CD4-positive, alpha-beta memory T cell (primary cell): ENCODE measurements at places on chromosomes 5 and 9. TPM values are rescaled to one million over a fixed set of nuclear protein-coding genes. Genes with fewer than 3 reads are reported as not detected.

- no peak for DNase-seq
These were observed 93.9 kb downstream of the GHR start for GRCh38 chr5:42517164-42517563.

GRCh38 chr5:141908796-141909195, 14.9 kb upstream of the DELE1 start:
- no peak for DNase-seq

DNA sequence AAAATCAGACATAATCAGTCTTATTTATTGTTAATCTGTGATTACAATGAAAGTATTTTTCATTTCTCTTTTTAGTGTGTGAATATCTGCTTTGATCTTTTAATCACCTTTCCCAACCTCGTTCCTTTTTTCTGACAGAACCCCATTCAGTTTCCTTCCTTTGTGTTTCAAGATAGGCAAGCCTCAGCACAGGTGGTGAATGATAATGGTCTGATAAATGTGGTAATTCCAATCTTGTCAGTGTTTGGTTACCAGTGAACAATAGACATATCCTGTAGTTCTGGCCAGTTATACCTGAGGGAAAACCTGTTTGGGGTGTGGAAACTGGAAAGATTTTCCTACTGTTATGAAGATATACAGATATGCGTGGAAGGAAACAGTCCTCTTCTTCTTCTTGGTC, 13.5 kb downstream of the STX17 start:
- no peak for DNase-seq

GRCh38 chr9:70893580-70894122, 227.8 kb downstream of the TRPM3 start:
- no peak for DNase-seq

- DNase-seq = no peak
These were observed 15.7 kb upstream of the CXCL14 start for GRCh38 chr5:135594416-135594960.

DNA sequence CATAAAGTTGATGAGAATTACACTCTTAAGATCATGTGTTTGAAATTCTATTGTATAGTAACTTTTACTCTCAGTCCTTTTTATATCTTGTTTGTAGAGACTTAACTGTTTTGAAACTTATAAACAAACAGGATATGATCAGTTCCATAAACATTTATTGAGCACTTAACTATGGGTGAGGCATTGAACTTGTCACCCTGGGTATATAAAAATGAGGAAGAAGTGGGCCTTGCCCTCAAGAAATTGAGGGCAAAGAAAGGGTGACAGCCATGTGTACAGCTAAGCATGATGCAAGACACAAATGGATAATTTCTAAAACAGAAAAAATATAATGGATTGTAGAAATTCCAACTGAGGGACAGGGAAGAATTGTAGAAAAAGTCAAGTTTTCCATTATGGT, 15.7 kb downstream of the UNC13B start:
- DNase-seq = no peak

- DNase-seq = no peak
These were observed 472.9 kb downstream of the ARHGEF28 start for GRCh38 chr5:74098941-74099340.

- peak; percentile 87 for DNase-seq
These were observed 38.9 kb downstream of the LYRM7 start for GRCh38 chr5:131209506-131210150.

GRCh38 chr5:17396247-17396646, 101.8 kb upstream of the TAF11L2 start:
- DNase-seq = no peak

Gene MYMK
- not detected for total RNA-seq

Gene SERF1A
- 13.7 TPM for total RNA-seq

Gene SCGB3A1
- not detected for total RNA-seq

Gene OLFML2A
- not detected for total RNA-seq

Gene LECT2
- total RNA-seq = not detected

Gene GLRA1
- not detected for total RNA-seq

Gene TUSC1
- not detected for total RNA-seq

Gene CKS2
- 8.5 TPM for total RNA-seq

Gene GOLGA1
- total RNA-seq = 38.3 TPM

Gene CHSY3
- total RNA-seq = not detected
